NB4 (cell line): ENCODE measurements at places on chromosomes 11 and 22.
A peak's percentile ranks its signal among the peaks of the same experiment; 100 is the strongest.

DNA sequence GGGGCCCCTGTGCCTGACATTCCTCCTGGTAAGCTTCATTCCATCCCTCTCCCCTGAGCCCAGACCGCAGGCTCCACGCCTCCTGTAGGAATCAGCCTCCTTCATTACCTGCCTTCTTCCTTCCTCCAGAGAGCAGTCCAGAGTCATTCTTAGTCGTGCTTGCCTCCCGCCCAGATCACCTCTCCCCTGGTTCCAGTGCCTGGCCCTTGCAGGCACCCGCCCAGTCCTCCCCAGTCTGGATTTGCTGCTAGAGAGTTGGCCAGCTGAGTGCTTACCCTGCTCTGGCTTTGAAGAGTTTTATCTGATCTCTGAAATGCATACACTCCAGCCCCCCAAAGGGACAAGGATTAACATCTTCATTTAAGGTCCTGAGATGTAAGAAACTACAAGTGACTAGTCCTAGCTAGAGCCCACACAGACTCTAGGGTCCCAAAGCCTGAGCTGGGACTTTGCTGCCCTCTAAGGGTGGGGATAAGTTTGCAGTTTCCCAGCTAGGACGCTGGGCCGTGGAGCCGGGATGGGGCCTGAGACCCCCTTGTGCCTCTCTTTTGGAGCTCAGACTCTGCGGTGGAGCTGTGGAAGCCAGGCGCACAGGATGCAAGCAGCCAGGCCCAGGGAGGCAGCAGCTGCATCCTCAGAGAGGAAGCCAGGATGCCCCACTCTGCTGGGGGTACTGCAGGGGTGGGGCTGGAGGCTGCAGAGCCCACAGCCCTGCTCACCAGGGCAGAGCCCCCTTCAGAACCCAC is 1.6 kb downstream of the NR1H3 start:
- peak; percentile 61 for DNase-seq

DNA sequence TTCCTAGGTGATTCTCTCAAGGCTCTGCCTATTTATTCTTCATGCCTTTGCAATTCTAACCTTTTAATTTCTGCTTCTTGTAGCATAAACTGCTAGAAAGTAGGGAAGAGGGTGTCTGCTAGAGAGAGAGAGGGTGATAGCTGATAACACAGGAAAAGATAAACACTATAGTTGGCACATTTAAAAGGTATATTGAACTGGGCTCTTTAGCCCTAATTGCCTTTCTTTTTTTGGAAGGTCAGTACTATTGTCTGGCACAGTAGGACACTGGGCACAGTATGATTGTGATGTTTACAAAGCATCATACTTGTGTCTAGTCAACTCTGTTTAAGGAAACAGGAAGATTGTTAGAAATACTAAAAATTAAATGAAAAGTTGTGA is 33.3 kb downstream of the TEAD1 start:
- no peak for DNase-seq

DNA sequence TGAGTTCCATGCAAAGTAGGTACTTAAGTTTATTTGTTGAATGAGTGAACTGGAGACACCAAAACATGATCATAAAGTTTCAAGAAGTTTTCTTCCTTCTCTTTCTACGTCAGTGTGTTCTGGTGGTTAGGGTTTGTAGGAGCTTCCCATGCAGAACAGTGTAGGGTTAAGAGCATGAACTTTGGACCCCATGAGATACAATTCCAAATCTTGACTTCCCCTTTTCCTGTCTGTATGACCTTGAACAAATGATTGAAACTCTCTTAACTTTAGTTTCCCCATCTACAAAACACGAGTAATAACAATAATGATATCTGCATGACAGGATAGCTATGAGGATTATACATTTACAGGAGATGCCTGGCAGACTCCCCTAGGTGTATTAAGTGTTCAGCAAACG is 41.0 kb upstream of the TENM4 start:
- DNase-seq = peak; percentile 17

DNA sequence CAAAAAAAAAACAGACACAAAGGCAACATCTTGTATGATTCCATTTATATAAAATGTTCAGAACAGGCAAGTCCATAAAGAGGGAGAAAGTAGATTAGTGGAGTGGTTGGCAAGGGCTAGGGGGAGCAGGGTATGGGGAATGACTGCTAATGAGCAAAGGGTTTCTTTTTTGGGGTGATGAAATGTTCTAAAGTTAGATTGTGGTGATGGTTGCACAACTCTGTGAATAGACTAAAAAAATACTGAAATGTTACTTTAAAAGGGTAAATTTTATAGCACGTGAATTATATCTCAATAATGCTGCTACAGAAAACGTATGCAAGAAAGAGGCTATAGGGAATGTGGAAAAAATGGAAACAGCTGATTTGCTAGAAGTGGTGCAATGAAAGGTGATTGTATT is 155.1 kb downstream of the TENM4 start:
- DNase-seq = peak; percentile 61

- DNase-seq = no peak
These were observed 2.6 kb downstream of the OR51G2 start for GRCh38 chr11:4916581-4916980.

DNA sequence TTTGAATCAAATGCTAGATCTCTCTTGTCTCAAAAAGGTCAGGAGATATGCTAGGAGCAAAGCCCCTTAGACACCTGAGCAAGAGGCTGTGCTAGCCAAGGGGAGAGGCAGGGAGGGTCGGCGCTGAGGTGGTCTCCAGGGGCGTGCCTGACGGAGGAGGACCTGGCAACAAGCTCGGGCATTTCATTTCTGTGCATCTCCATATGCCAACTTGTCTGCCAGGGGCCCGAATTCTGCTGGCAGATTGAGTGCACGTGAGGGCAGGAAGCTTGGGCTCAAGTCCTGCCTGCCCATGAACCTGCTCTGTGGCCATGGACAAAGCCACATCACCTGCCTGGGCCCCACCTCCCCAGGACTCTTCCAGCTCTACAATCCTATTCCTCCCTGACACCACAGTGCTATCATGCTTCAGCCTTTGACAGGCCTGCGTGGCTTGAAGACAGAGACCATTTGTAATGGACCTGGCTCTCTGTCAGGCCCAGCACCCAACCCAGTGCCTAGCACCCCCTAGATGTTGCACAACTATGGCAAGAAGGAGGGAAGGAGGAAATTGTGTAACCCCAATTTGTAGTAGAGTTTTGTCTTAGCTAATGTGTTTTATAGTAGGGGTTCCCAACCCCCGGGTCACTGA is 16.3 kb upstream of the VSIG10L2 start:
- peak; percentile 72 for DNase-seq

GRCh38 chr22:27022274-27022895 is 365.0 kb downstream of the MIAT start:
- no peak for DNase-seq

DNA sequence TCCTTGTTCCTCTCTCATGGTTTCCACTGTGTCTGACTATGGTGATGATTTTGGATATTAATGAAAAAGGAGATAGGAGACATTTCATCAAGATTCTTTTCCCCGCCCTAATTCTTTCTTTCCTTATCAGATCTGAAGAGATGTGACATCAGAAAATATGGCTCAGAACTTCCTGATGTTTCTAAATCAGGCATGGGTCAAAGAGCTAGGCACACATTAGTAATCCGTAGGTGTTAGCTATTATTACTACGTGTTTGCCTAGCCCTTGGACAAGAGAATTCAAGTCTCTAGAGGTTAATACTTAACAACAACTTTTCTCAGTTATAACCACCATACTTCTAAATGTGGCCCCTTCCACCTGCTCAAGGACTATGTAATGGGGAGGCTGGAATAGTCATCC is 5.8 kb downstream of the JOSD1 start:
- no peak for DNase-seq

DNA sequence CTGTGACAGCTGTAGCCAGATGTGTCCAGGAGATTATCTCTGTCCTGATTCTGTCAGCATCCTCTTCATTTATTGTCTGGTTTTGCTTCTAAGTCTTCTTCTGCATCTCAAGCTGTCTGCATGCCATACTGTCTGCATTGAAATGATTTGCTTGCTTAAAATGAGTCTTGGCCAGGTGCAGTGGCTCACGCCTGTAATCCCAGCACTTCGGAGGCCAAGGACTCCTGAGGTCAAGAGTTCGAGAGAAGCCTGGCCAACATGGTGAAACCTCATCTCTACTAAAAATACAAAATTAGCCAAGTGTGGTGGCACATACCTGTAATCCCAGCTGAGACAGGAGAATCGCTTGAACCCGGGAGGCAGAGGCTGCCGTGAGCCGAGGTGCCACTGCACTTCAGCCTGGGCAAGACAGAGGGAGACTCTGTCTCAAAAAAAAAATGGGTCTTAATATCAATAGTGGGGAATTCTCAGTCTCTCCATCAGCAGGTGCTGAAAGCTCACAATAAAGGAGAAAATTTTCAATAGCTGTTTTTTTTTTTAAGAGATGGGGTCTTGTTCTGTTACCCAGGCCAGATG is 39.2 kb upstream of the AMPD3 start:
- DNase-seq = peak; percentile 34

- DNase-seq = peak; percentile 54
These were observed 19.6 kb downstream of the FGF3 start for GRCh38 chr11:69799582-69799981.

DNA sequence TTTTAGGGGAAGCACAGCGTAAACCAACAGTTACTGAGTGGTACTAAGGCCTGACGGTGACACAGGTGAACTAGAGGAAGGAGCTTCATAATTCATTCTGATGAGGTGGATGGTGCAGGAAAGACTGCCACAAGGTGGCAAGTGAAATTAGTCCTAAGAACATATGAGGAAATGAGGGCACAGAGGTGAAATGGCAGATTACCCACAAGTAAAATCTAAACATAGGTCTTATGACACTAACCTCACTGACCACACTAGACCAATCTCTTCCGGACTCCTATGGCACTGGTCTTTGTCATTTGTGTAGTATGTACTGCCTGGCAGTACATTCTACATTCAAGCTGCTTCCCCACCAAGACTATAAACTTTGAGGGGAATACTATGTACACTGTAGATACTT is 20.2 kb downstream of the GAB2 start:
- peak; percentile 81 for DNase-seq

- peak; percentile 18 for DNase-seq
These were observed 179.6 kb upstream of the PDGFD start for GRCh38 chr11:104343578-104343977.

DNA sequence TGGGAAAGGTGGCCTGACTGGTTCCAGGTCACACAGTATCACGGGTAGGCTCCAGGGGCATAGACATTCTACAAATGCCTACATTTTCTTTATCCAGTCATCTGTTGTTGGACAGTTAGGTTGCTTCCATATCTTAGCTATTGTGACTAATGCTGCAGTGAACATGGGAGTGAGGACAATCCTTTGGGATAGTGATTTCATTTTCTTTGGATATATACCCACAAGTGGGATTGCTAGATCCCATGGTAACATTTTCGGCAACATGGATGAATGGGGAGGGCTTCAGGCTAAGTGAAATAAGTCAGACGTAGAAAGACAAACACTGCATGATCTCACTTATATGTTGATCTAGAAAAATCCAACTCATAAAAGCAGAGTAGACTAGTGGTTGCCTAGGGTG is 744.3 kb downstream of the NTM start:
- no peak for DNase-seq

DNA sequence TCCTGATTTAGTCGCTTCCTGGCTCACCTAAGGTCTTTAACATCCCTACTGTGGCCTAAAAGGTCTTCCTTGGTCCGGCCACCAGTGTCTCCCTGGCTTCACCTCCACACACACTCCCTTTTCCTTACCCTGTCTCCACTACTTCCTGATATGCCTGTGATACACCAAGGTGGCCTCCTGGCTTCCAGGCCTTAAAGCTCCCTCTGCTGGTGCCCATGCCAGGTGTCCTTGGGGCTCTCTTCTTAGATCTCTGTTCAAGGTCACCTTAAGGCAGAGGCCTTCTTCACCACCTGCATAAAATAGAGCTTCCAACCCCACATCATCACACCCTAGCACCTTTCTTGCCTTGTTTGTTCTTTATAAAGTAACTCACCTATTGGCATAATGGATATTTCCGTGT is 787.7 kb downstream of the NTM start:
- peak; percentile 38 for DNase-seq

DNA sequence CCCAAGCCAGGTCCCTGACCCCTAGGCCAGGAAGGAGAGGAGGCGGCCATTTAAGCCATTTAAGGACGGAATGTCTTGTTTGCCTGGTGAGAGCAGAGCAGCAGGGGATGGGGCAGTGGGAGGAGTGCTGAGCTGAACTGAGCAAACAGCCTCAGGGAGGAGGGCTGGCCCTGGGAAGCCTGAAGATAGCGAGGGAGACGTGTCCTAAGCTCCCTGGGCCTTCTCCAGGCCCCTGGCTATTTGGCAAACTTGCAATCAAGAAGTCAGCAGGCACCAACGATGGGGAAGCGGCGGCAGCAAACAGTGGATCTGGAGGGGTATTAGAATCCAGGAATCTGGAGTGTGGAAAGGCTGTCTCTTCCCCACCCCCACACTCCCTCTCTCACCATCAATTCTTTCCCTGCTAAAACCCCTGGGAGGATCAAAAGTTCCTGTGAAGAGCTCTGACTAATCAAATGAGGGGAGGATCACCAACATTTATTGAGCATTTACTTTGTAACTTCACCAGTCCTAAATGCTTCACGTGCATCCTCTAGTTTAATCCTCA is 8.8 kb downstream of the BCL9L start:
- DNase-seq = no peak

DNA sequence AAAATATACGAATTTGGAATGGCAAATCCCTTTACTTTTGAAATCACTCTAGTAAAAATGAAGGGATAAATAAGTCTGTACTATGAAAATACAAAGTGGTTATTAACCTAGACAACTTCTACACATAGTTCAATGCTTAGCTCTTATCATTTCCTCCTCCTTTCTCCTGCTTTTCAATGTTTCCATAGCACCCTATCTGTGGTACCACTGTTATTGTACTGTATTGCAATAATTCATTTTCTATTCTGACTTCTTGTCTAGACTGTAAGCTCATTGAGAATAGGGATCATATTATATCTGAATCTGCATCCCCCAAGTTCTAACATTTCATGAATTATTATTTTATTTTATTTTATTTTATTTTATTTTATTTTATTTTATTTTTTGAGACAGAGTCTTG is 251.4 kb downstream of the TTC28 start:
- DNase-seq = no peak

DNA sequence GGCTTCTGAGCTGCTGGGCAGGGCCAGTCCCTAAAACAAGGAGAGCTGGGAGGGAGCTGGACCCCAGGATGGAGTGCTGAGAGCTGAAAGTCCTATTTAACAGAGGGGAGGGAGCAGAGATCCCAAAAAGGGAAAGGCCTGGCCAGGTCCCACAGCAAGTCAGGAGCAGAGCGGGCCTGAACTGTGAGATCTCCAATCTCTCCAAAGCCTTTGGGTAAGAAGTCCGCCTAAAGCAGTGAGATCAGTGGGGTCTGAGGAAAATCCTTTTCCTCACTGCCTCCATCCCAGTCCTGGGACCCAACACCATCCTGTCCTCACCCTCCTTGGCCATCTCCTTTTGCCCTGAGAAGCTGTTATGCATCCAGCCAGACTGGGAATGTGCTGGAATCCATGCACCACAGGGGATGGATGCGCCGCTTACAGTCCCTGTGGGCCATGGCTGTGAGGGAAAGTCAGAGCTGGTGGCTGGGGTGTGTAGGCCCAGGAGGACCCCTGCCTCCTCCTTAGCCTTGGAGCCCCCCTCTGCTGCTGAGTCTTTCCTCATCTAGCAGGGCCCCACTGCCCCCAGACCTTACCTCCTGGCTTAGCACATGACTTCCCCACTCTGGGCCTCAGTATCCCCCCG is 8.6 kb downstream of the LRRC75B start:
- DNase-seq = no peak

GRCh38 chr11:60777572-60777971 is 7.6 kb upstream of the MS4A10 start:
- no peak for DNase-seq
